ENCODE measurements at places on chromosomes 2 and 18.

GRCh38 chr2:42962508-42962953, 170.1 kb upstream of the HAAO start:
- DNase-seq: no peak

DNA sequence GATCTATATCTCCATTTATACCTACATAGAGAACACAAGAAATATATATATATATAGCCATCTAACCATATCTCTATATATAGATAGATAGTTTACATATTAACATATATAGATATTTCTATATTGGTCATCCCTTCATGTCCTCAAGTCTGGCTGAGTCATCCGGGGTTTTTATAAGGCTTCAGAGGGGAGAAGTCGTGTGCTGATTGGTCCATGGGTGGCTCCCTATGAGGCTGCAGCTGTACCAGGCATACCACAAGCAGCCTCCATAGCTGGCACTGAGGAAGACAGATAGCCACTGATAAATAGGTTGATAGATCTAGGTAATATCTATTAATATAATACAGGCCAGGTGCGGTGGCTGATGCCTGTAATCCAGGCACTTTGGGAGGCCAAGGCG, 618.3 kb upstream of the SETBP1 start:
- DNase-seq: no peak

DNA sequence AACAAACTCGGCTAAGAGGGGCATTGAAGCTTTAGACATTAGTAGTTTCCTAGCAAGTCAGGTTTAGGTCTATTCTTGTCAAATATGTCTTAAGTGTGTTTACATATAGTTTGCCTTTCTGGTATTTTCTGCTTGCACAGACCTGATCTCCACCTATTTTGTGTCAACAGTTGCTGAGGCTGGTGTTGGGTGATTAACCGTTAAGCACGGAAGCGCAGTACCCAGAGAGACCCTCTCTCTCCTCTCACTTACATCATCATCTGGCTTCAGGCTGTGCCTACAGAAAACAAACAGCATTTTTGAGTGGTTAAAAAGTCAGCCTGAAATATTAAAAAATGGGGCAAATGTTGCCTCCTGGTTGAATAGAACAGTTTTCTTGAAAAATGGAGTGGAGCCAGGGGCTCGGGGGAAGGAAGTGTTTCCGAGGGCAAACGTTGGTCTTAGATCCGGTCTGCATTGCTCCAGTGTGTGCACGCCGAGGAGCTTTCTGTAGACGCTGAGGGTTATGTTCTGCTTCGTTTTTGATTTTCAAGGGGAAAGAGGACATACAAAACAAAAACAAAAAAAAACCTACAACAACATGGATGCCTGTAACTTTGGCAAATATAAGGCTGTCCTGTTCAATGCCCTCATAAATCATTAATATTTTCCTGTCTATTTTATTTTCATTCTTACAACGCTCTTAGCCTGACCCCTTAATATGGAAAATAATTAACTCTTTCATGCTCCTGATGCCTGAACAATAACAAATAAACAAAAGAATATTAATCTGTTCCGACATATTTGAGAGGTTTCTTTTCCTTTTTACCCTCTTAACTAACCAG, 120.8 kb downstream of the MEIS1 start:
- no peak for DNase-seq

- no peak for DNase-seq
Measured at GRCh38 chr18:48032876-48033789, 102.7 kb upstream of the SMAD2 start.

- DNase-seq: no peak
Measured at GRCh38 chr2:63741884-63742579, 99.7 kb upstream of the UGP2 start.

DNA sequence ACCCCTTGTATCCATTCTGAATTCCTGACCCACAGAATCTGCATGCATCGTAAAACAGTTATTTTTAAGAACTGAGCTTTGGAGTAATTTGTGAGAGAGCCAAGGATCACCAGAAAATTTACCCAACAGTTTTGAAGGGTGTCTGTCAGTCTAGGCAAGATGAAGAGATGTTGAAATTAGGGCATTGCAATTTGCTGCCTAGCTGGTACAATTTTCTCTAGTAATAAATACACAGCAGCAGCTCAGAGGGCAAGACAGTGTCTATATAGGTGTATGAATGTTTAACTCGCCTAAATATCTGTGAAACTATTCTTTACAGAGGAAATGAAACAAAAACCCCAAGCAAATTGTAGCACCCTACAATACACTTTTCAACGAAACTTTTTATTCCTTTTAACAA, 377.8 kb upstream of the POU3F3 start:
- DNase-seq: no peak

DNA sequence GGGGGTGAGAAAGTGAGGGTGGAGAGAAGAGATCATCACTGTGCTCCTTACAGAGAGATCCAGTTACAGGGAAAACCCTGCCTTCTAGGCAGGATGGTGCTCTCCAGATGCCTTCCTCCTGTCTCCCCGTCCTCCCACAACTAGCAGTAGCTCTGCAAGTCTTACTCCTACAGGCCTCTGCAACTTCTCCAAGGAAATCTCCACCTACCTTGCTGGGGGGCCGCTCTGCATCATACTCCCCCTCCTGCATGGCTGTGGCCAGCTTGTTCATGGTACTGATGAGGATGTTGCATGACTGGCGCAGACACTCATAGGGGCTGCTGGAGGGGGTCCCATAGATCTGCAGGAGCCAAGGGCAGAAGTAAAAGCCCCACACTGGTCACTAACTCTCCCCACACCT, 14.1 kb downstream of the DCTN1 start:
- no peak for DNase-seq

DNA sequence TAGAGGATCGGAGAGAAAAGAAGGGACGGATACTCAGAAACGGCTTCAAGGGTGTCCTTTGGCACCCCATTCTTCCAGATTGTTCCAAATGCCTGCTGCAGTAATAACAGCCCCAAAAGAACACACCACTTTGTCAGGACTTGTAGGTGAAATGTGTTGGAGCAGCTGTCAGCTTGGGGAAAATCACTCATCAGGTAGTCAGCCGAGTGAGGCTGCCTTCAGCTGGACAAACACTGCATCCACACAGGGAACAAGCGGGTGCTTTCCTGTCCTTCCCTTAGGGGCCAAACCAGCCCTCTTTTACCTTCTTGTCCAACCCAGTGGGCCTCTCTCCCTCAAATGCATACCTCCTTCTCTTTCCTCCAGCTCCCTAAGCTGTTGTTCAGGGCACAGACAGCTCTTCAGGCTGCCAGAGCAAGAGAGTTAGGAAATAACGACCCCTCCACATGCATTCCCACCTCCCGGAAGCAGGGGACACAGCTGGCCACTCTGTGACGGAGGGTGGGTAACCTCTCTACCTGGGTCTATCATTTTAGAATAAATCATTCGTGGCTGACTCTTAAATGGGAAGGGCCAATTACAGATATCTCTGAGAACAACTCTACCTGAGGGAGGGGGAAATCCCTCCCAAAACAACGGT, 48.1 kb downstream of the BCL11A start:
- DNase-seq: peak; percentile 81

DNA sequence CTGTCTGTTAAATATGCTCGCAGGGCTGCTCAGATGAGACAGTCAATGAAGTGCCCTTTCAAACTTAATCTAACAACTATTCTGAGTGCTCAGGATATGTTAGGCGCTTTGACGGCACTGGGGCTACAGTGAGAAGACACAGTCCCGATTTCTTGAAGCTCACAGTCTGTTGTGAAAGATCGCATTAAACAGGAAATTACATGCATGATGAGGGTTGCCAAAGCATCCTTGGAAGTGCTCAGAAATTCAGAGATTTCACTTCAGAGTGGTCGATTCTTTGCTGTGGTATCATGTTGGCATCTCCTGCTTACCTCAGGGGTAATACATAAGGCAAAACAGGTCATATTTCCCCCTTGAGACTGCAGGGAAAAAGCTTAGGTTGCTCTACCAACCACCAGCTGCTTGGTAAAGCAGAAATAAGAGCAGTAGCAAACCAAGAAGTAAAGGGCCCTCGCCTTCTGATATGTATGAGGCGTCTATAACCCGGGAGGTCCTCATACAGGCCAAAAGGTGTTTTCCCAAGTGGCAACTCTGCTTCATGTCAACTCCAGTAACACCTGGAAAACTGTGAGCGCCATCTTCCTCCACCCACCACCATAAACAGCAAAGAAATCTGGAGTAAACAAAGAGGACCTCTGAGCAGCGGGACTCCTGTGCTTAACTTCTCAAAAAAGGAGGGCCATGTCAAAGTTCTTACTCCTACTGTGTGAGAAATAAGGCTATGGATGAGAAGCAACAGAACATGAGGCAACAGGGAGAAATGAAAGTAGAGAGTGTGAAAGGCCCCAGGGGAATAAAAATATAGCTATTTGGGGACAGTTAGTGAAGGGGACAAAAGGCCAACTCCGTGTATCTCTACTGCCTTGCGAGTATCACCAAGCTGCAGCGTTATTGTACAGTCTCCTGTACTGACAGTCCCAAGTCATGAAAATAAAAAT, 79.3 kb downstream of the CLHC1 start:
- DNase-seq: no peak

DNA sequence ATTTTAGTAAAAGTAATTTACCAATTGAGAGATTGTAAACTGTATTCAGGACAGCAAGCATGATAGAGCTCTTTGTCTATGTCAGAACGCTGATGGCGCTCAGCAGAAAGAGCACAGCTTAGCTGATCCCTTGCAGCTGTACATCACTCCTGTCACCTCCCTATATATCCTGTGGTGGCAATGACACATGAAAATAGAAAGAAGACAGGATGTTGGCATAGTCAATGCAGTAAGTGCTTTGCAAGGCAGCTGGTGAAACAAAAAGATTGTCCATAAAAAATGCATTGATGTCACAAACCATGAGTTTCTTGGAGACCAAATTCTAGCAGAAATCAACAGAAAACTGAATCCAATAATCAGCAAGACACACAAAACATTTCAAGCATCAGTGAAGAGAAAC, 221.5 kb downstream of the RIT2 start:
- peak; percentile 87 for DNase-seq

- DNase-seq: no peak
Measured at GRCh38 chr2:8441986-8442385, 239.9 kb upstream of the ID2 start.

GRCh38 chr2:95401480-95401879, 1.0 kb upstream of the FAHD2A start:
- DNase-seq: no peak

DNA sequence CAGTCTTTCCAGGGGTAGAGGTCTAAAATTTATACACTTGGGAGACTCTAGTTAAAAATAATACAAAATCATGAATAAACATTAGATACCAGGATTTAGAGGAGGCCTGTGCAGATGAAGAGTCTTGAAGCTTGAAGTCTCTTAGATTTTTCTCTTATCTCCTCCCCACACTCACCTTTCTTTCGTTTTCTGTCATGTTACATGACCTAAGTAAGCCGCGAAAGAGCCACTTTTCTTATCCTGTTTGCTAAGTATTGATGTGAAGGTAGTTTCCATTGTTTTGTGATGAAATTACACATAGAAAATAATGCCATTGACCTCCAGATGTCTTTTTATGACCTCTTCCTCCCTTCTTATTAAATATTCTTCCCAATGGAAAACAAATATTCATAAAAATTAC, 367.8 kb downstream of the LRRTM1 start:
- no peak for DNase-seq

GRCh38 chr2:27724191-27724590, 47.3 kb upstream of the MRPL33 start:
- DNase-seq: no peak

GRCh38 chr2:74219846-74220486, 21.6 kb downstream of the MTHFD2 start:
- DNase-seq: no peak

GRCh38 chr2:225637259-225637658, 237.7 kb downstream of the NYAP2 start:
- DNase-seq: peak; percentile 30

DNA sequence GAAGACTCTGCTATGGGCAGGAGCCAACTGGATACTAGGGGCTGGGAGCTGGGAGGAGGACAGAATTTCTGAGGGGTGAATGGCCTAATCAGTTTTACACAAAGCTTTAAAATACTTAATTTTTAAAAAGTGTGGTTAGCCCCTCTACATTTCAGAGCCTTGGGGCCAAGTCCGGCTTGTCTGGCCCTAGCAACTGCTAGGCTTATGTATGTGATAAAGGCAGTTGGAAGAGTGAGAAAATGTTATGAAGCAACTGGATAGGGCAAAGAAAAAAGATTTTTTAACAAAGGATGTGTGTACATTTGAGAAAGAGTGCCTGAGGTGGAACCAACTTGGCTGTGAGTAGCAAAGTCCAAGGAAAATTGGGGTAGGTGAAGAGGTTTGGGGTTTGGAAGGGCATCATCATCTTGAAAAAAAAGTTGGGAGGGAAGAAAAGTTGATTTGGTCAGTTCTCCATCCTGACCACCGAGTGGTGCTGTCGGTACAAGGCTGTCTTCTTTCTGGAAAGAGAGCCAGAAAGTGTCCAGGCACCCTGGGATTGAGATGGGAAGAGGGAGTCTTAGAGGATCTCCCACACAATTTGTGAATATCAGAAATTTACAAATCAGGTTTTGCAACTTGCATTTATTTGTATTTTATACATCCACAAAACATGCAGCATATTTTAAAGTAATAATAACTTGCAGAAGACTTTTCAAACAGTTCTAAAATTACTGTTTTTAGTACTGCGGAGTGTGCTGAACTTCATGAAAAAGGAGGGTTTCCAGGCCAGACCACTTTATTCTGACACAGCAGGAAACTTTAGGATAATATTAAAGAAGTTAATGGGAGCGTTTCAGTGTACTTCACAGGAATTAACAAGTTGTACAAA, 10.5 kb upstream of the CDK15 start:
- peak; percentile 25 for DNase-seq

DNA sequence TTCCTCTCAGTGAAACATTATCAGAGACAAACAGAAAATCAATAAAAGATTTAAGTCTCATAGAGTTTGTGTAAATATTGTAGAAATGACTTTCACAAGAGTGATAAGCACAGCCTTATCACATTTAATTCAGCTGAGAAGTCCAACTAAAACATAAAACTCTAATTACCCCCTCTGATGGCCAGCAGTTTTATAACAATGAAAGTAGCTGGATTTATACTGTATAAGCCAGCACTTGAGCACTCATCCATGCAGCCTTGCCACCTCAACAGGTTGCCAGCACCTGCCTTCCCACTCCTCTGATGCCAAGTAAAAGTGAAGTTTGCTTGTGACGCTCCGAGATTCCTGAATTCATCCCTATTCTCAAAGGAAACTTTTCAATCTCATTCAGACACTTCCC, 103.0 kb upstream of the STK39 start:
- peak; percentile 28 for DNase-seq

DNA sequence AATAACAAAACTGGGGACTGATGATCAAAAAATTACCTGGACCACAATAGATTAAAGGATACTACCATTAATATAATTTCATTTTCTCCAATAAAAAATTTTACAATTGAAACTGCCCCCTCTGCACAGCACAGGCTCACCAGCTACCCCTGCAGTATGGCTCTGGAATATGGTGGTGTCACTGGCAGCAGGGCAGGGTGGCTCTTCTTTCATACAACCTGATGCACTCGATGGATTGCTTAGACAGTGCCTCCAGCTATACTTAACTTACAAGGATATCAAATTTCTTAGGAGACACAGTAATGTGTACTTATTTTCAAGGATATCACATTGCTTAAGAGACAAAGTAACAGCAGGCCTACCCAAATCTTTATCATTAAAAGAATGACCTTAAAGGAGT, 124.0 kb downstream of the PRELID3A start:
- DNase-seq: no peak

Measured in NCI-H2081 (cell line).